ENCODE measurements at places on chromosomes 13 and 19.

- no peak for DNase-seq
These were observed 2.2 kb upstream of the TNFRSF19 start for GRCh38 chr13:23567906-23568460.

GRCh38 chr19:2376784-2377519, 16.9 kb downstream of the TMPRSS9 start:
- no peak for DNase-seq

- no peak for DNase-seq
These were observed 2.3 kb downstream of the PPP1R15A start for GRCh38 chr19:48874303-48875135.

DNA sequence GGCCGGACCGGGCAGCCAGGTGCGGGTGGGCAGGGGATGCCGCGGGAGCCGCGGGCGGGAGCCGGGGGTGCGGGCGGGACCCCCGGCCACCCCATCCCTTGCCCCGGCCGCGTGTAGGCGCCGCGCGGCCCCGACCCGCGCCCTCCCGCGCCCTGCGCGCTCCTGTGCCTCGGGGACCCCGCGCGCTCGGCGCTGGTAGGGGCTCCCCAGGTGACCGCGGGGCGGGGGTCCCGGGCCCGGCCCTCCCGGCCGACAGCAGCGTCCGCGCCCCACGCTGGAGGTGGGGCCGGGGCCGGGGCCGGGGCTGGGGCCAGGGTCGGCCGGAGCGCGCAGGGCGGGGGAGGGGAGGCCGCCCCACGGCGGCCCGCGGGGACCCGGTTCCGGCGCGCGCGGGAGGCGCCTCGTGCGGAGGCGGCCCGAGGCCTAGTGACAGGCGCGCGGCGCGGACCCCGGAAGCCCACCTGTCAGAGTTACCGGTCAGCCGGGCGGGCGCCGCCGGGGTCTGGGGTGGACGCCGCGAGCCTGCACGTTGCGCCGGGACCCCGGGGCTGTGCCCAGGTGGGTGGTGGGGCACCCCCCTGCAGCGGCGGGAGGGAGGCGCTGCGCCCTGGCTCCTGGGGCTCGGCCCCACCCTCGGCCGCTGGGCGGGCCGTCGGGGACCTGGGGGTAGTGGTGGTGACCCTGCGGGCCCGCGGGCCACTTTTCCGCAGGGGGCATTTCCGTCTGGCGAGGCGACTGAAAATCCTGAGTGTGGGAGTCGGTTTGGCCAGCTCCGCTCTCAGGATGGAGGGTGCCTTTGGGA, 518 bp downstream of the TFDP1 start:
- no peak for DNase-seq

DNA sequence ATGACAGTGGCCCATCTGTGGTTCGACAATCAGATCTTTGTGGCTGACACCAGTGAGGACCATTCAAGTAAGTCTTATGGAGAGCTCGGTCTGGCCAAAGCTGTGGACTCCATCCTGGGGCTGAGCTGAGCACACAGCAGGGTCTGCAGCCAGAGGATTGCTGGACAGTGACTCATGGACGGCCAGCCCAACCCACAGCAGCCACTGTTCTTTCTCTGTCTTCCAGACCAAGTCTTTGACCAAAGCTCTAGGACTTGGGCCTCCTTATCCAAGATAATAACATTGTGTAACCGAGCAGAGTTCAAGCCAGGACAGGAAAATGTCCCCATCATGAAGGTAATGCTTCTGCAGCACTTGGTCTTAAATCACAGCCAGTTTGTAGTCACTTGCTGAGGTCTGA, 12.4 kb downstream of the ATP12A start:
- DNase-seq: no peak

DNA sequence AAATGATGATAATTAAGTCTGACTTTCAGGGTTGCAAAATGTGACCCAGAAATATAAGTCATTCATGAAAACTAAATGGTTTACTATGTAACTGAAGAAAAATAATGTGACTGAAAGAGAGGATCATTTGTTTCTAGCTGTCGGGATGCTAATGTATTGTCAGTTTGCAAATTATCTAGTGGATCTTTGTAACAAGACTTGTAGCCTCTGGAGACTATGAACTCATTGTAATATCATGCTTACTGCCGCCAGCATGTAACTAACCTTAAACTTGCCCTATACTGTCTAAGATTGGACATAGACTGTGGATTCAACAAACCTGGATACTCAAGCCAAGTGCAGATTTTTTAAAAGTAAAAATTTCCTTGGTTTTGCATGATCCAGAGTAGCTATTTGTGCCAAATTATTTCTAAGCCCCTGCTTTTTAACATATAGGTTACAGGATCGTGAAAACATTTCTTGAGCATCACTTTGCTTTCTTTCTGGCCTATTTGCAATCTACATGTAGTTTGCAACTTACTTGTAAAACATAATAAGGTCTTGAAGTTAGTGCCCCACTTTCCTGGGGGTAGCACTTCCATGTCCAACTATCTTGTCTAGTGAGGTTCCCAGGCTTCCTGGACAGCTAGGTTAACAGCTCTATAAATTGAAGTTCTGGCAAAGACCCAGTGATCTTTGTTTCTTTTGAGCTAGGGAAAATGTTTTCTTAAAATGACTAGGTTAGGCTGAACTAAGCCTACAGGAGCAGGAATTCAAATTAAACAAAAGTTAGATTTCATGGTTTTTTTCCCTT, 3.3 kb upstream of the POSTN start:
- no peak for DNase-seq

GRCh38 chr13:105655046-105655445, 880.4 kb downstream of the EFNB2 start:
- DNase-seq: no peak

GRCh38 chr13:27810009-27810408, 17.7 kb downstream of the GSX1 start:
- DNase-seq: no peak

GRCh38 chr19:10404888-10405820, 1.8 kb upstream of the CDC37 start:
- no peak for DNase-seq

DNA sequence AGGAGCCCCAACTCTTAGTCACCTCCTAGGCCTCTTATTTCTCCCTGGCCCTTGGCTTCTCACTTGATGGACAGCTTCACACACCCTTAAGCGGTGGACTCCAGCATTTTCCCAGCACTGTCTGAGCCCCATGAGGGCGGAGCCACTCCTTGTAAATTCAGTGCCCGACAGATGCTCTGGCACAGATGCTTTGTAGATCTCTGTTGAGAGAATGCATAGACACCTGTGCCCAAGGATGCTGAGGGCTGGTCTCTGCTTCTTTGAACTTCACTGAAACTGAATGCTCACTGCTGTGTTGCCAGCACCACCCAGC, 3.3 kb downstream of the SYCN start:
- DNase-seq: no peak

DNA sequence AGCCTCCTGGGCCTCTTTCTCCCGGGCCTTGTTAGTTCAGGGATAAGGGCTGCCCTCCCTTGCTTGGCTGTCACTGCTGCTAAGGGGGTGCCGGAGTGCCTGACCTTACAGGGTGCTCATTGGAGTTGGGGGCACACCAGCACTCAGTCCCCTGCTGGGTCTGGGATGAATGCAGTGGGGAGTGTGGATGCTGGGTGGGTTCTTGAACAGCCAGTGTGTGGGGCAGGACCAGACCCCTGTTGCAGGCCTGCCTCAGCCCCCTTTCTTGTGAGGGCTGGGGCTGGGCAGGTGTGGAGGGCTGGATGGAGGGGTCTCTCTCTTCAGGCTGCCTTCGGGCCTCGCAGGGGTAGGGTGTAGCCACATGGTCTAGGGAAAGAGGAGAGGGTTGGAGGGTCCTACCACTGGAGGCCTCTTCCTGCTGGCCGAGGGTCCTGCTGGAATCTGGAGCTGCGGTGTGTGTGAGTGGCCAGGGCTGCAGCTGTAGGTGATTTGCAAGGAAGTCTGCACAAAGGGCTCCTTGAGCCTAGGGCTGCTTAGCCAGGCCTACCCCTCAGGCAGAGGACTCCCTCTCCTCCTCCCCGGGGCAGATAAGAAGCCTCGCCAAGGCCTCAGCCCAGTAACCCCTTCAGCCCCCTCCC, 3.2 kb downstream of the CEBPA start:
- DNase-seq: no peak

DNA sequence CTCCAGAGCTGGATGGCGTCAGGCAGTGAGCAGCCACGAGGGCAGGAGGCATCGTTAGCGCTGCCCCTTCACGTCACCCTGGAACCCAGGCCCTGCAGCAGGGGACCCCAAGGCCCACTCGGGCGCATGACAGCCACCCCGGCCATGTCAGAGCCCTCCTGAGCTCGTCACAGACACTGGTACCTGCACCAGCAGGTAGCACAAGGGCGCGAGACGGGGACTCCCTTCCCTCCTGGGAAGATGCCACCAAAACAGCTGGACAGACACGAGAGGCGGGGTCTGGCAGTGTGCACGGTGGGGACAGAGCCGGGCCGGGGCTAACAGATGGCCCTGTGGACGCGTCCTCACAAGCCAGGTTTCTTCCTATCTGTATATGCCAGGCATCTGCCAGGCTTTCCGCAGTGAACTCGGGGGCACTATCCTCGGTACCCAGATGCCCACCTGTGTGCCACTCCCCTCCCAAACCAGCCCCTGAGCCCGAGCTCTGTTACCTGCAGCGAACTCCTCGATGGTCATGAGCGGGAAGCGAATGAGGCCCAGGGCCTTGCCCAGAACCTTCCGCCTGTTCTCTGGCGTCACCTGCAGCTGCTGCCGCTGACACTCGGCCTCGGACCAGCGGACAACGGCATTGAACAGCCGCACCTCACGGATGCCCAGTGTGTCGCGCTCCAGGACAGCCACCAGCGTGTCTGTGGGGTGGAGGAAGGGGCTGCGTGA, 25.8 kb downstream of the BTBD2 start:
- no peak for DNase-seq

- no peak for DNase-seq
These were observed 598.6 kb downstream of the EFNB2 start for GRCh38 chr13:105936816-105937215.

DNA sequence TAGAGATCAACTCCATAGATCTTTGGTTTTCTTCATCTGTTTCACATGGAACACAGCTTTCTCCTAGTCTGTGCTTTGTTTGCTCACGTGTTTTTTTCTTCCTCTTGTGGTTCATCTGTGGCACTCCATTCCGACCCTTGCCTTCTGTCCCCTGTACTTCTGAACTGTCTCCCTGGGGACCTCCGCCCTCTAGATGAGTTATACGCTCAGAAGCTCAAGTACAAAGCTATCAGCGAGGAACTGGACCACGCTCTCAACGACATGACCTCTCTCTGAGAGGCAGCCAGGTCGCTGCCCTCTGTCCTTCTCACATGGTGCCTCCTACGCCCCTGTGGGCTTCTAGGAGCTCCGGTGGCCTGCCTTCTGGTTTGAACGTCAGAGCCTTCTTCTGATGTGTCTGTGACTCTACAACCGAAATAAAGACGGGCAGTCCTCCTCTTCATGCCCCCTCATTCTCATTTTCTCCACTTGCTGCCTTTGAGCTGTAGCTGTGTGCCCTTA, 16.6 kb upstream of the RAB8A start:
- DNase-seq: no peak

DNA sequence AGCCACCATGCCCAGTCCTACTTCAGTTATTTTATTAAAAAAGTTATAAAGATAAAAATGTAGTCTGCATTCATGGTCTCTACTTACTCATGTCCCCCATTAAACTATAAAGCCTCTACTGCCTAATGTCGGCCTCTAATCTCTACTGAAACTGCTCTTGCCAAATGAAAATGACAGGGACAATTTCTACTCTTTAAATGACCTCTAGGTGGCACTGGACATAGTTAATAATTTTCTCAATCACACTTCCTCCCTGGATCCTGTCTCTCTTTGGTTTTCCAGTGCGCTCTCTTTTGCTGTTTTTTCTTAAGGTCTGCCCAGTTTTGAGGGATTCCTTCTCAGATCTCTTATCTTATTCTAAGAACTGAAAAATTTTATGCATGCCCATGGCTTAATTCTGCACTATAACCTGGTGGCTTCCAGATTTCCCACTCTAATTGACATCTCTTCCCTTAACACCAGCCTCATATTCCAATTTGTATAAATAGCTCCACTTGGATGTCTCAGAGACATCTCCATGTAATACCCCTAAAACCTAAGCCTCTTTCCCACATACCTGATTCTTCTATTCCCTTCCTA, 54.3 kb downstream of the MTMR6 start:
- no peak for DNase-seq

DNA sequence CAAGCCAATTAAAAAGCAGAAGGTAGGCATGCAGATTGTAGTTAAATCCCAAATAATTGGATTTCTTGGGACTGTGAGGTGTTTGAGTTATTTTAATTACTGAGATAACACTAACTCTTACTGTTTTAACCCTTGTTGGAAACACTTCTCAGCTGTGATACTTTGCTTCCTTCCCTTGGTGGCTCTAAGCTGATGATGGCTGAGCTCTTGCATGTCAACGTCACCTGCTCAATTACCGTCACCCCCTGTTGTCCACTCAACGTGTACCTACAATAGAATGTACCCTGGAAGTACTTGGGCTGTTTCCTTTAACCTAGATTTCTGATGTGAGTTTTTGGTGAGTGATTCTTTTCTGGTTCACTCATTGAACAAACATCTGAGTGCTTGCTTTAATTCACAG, 303.4 kb downstream of the SLC7A1 start:
- DNase-seq: no peak

DNA sequence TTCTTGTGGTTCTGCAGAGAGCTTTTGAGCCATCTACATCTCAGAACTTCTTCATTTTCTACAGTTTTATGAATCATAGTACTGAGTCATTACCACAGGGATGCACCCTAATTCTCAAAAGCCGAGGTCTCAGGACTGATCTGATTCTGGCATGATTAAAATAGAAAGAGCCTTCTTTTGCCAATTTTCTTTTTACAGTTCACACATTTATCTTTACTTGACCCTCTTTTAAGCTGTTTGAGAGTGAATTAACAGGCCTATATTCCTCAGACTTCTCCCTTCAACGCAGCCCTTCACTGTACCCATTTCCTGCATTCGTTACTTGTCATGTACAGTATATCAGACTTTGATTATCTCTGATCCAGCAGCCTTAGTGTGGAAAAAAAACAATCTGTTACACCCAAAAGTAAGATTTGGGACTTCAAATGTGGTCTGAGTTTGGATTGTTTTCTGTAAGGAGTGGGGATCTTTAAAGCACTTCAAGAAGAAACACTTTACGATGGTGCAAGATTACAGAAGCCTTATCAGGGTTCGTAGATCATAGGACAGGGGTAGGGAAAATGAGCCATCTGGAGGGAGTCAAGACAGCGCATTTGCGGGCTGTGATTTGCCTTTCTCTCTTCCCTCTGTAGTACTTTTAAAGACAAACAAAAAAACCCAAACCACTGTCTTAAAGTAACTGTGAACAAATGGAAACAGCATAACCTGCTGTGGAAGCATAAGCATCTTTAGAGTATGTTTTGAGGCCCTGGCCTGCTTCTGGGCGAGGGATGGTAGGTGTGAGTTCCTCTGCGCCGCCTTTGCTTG, 15.3 kb upstream of the GPR183 start:
- DNase-seq: no peak

- no peak for DNase-seq
These were observed 42.1 kb downstream of the LPAR6 start for GRCh38 chr13:48370815-48371214.

- no peak for DNase-seq
These were observed 836.4 kb downstream of the SLITRK6 start for GRCh38 chr13:84962849-84963248.

All from activated CD4-positive, alpha-beta T cell treated with anti-CD3 and anti-CD28 coated beads, Interleukin-2, amount 50 U/mL, for 24 hours (primary cell).